SK-N-SH (cell line): ENCODE measurements at places on chromosomes 4 and X.

- DNase-seq = no peak
These were observed 424.1 kb downstream of the PRR32 start for GRCh38 chrX:127243654-127244053.

DNA sequence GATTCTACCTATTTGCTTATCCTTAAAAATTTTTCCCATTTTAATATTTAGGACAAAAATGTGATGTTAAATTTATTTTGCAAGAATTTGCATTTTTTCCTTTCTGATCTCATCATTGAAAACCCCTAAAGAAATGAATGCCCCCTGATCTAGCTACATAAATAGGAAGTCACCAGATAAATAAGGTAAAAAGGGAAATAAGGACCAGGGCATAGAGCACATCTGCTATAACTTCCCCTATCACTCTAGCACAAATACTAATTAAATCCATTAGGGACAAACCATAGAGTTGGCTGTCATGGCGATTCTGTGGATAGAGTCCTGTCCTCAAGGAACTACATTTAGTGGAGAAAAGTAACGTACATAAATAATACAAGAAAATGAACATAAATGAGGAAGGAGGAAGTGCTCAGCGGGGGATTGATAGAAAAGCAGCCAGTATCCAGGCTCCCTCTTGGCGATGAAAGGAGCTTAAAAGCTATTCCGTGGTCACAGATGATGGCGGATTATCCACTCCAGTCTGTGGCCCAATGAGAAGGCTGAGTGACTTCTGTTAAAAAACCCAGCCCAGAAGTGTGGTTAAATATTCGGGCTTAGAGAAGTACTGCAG lies 76.9 kb upstream of the RPL34 start:
- DNase-seq = no peak

GRCh38 chr4:6773106-6773505 lies 9.4 kb upstream of the KIAA0232 start:
- no peak for DNase-seq

DNA sequence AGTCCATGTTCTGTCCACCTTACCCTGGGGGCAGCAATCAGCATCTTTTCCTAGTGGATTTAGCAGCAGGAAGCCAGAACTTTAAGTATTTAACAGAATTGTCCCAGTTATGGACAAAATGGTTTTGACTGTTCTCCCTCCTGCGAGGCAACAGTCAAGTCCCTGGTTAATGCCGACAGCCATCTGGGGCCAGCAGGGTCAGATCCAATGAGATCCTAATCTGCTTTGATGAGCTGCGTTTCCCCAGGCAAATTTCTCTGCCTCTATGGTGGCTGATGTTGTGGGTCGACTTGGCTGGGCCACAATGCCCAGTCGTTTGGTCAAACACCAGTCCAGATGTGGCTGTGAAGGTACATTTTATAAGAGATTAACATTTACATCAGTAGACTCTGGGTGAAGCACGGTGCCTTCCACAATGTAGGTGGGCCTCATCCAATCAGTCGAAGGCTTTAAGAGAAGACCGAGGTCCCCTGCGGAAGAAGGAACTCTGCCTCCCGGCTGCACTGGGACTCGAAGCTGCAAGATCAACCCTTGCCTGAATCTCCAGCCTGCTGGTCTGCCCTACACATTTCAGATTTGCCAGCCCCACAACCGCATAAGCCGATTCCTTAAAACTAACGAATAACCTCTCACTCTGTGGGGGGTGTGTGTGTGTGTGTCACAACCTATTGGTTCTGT lies 89.0 kb upstream of the C4orf50 start:
- DNase-seq = peak; percentile 82

- no peak for DNase-seq
These were observed 34.4 kb downstream of the AFAP1 start for GRCh38 chr4:7904952-7905915.

DNA sequence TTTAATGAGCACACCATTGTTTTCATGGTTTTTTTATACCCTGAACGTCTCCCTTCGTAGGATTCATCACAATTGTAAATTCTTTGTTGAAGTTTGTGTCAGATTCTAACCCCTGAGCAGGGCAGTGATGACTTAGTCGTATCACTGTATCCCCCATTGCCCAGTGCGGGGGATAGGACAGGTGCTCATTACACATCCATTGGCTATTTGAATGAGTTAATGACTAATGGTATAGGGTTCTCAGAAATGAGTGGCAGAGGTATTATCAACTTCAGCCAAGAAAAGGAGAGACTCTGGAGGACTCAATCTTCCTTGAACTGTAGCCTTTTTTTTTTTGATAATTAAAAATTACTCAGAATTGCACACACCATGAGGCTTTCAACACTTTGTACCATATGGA lies 64.6 kb downstream of the SYNPO2 start:
- DNase-seq = no peak

DNA sequence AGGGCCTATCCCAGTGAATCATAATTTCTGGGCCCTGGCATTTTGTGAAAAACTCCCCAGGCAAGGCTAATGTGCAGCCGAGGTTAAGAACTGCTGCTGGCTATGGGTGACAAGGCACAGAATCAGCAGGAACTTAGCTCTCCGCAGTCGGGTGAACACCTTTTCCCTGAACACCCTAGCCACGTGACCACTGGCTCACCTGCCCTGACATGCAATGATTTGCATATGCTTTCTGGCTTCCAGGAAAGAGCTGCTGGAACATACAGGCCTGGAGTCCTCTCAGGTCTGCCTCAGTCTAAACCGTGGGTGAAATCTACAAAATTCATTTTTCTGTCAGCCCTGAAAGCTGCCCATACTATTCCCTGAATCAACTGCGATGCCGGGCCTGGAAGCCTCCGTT lies 56.6 kb downstream of the ZNF827 start:
- DNase-seq = no peak

DNA sequence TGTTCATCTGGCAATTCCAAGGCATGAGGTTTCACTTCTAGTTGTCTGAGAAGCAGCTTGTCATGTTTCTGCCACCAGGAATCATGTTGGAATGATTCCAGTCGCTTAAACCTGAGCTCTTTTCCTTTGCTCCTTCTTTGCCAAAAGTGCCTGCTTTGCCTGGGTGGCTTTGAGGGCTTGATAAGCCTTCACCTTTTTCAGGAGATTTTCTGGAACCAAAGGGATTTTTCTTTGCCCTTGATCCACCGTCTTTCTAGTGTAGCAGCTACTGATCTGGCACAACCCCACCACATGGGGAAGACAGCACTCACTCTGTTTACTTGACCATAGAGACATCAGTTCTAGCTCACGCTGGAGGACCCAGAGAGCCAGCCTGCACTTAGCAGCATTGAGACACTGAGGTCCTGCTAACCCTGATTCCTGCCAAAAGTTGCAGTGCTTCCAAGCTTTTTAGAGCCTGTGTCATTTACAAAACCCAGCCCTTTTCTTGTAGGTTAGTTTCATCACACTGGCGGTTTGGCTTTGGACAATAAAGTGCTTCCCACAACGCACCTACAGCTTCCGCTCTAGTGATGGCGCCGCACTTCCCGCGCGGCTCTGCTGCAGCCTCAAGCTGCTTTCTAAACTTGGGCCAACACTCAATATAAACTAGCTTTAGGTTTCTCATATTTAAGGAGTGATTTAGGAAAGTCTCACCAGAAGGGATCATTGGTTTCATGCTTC lies 7.3 kb upstream of the CCNI start:
- DNase-seq = no peak

DNA sequence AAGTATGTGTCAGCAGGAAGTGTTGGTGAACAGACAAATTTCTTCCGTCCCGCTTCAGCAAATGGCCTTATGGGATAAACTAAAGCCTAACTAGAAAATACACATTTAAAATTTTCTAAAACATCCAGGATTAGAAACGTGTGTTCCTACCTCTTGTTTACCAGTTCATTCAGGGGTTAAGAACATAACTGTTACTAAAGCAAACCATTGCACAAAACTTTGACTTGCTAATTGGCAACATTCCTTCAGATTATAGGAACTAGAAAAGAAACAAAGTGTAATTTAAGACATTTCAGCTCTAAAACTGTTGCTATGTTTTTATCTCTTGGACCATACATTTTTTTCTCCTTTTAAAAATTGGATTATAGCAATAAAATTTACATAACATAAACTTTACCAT lies 39.5 kb upstream of the CXCL13 start:
- no peak for DNase-seq

DNA sequence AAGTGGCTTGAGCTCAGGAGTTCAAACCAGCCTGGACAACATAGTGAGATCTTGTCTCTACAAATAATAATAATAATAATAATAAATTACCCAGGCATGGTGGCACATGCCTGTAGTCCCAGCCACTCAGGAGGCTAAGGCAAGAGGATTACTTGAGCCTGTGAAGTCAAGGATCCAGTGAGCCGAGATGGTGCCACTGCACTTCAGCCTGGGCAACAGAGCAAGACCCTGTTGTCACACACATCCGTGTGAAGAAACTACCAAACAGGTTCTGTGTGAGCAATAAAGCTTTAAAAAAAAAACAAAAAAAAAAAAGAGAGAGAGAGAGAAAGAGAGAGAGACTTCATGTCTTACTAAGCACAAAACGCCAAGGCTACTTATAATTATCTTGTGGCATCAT lies 42.5 kb downstream of the ANOS1 start:
- no peak for DNase-seq

GRCh38 chrX:15838017-15838416 lies 16.6 kb downstream of the AP1S2 start:
- peak; percentile 37 for DNase-seq

GRCh38 chr4:4226606-4227438 lies at the start of gene OTOP1:
Gene OTOP1, minus strand, starts transcription at chr4:4226929. Its CDS starts 65 bp downstream, at chr4:4226864.
- peak; percentile 49 for DNase-seq
